ENCODE measurements at places on chromosomes 12 and 14.

DNA sequence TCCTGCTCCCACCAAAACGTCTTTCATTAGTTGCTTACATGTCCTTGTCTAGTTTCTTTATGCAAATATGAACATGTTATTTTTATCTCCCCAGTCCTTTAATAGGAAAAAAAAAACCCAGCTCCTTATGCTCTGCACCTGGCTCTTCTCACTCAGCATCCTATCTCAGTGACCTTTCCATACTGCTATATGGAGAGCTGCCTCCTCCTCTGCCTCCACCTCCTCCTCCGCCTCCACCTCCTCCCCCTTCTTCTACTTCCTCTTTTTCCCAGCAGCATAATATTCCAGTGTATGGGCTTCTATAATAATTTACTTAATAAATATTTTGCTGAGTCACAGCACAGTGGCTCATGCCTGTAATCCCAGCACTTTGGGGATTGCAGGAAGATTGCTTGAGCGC, 31.5 kb downstream of the ABCB9 start:
- no peak for DNase-seq

GRCh38 chr12:25558586-25558985, 5.5 kb upstream of the LMNTD1 start:
- DNase-seq = no peak

GRCh38 chr14:64708148-64709004, 4.2 kb downstream of the PLEKHG3 start:
- peak; percentile 31 for DNase-seq

DNA sequence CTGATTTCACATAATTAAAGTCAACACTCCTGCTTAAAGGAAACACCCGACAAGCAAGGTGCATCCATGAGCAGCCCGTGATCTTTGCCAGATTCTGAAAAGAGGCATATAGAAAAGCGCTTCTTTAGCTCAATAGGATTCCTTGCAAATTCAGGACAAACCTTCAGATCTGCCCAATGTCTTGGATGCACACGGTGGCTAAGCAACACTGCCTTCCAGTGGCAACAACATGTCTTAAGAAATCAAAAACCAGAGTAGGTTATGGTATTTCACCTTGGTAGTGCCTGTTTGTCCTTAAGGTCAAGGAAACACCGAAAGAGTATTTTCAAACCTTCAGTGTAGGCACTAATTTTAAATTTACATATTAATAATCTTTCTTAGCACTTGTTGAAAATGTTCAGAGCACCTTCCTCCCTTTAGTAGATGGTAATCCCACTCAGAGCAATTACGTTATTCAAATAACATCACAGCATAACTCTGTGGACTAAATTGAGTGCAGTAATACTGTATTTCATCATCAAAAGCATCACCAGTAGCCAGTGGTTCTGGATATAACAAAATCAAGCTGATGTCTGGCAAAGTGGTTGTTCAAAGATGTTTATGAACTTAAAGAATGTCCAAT, 58.0 kb upstream of the CDKN3 start:
- no peak for DNase-seq

Measured in T-cell (primary cell).